ENCODE measurements at places on chromosomes 13 and 19. TPM values are rescaled to one million over a fixed set of nuclear protein-coding genes. Genes with fewer than 3 reads are reported as not detected.

Gene PCP2
- total RNA-seq: not detected

Gene CABP5
- total RNA-seq: not detected

Gene ZNF383
- 4.0 TPM for total RNA-seq

Gene VMAC
- 4.3 TPM for total RNA-seq

Gene TNNI3
- total RNA-seq: not detected

Gene ZNF665
- 3.7 TPM for total RNA-seq

Gene CGB2
- total RNA-seq: not detected

Gene SERPINE3
- total RNA-seq: under 0.01 TPM

Gene TTYH1
- total RNA-seq: not detected

Gene HPN
- not detected for total RNA-seq

Gene BEST2
- total RNA-seq: not detected

Gene CPB2
- total RNA-seq: not detected

Gene CD177
- total RNA-seq: not detected

Gene SGCG
- total RNA-seq: not detected

Gene SIGLEC8
- total RNA-seq: not detected

Gene NRTN
- not detected for total RNA-seq

Gene ANKRD24
- total RNA-seq: 0.37 TPM

Gene NLRP7
- not detected for total RNA-seq

Gene CACNG7
- not detected for total RNA-seq

Gene DACT3
- 1.1 TPM for total RNA-seq

Gene COMP
- total RNA-seq: 0.37 TPM

Gene PRSS57
- total RNA-seq: not detected

Gene ELSPBP1
- total RNA-seq: not detected

Gene CGB1
- not detected for total RNA-seq

Gene GFY
- total RNA-seq: not detected

Gene KIR2DL3
- total RNA-seq: not detected

Gene GPR108
- 42.8 TPM for total RNA-seq

Gene NALCN
- under 0.01 TPM for total RNA-seq

Gene NLRP11
- total RNA-seq: not detected

Gene FUT6
- total RNA-seq: not detected

Gene URAD
- total RNA-seq: not detected

Gene PABPC3
- under 0.01 TPM for total RNA-seq

Gene F10
- total RNA-seq: 0.98 TPM

Gene ZNF229
- total RNA-seq: 3.7 TPM

Gene TEX26
- not detected for total RNA-seq

Gene C13orf42
- not detected for total RNA-seq

Gene GARIN5A
- total RNA-seq: not detected

Gene ZNF439
- total RNA-seq: 0.37 TPM

All from subcutaneous preadipocyte (primary cell).